ENCODE measurements at places on chromosomes 11 and 22.

DNA sequence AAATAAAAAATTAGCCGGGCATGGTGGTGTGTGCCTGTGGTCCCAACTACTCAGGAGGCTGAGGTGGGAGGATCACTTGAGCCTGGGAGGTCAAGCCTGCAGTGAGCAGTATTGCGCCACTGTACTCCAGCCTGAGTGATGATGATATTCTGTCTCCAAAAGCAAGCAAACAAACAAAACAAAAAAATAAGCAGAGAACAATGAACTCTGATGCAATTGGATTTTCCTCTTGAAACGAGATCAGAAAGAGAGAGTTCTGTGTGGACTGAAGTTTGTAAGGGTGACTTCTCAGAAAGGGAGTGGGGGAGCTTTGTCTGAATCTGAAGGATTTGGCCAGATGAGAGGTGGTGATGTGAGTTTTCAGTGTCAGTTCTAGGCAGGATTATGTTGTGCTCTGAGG is 6.0 kb upstream of the TMEM123 start:
- no peak for DNase-seq

- DNase-seq: peak; percentile 61
Observed at GRCh38 chr22:23539135-23539838, 40.8 kb downstream of the IGLL1 start.

DNA sequence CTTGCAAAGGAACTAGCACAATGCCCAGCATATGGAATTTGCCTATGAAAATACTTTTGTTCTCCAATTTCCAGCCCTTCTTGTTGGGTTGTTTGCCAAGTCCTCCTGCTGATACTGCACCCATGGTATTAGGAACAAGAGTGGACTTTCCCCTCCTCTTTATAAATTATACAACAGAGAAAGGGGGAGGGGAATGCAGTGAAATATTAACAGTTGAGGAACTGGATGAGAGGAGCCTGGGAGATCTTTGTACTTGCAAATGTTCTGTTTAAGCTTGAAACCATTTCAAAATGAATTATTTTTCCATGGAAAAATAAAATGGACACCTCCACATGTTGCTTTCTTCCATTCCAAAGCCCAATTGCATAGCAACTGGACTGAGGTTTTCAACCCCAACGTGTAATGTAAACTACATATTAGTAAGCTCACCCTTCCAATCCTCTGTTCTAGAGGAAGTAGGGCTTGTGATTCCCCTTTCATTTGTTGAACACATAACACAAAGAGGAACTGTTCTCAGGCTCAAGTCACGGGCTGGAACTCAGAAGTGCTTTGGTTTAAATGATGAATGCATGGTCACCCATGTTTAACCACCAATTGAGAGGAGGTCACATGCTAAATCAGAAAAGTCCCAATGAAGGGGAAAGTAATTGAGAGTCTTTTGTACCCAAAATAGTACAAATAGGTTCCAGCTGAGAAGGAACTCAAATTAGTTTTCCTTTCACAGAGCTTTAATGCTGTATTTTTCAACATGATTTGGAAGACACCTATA is 66.2 kb upstream of the ZC3H12C start:
- DNase-seq: no peak

DNA sequence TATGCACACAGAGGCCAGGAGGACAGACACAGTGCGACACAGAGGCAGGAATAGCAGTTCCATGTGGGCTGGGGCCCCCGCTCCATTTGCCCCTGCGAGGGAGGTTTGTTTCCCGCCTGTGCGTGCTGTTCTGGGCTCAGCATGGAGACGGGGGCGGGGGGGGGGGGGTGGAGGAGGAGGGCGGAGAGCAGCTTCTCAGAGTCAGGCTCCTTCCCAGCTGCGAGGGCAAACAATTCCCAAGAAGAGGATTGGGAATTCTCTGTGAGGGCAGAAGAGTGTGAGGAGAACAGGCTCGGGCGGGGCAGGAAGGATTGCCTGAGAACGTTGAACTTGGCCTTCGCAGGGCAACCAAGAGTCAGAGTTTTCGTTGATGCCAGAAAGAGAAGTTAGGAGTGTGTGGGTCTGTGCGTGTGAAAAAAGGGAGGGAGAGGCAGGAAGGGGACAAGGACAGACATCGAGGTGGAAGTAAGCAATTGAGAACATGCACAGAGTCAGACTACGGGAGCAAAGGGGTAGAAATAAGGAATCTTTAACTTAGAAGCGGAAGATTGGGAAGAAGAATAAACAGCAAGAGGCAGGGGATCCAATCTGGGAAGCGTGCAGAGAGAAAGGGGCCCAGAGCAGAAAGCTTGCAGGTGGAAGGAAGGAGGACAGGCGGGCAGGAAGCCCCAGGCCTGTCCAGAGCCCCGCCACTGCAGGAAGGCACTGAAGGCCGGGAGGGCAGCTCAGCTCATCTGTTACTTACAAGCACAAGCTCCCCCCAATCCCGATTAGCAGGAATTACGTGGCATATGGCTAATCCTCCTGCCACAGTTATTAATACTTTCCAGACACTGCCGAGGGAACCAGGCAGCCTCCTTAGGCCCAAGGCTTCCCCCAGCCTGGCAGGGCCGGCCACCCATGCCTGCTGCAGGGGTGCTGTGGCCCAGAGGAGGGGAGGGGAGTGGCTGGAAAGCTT is 15.6 kb upstream of the JAM3 start:
- no peak for DNase-seq

- no peak for DNase-seq
Observed at GRCh38 chr11:126136507-126136906, 73.8 kb upstream of the CDON start.

DNA sequence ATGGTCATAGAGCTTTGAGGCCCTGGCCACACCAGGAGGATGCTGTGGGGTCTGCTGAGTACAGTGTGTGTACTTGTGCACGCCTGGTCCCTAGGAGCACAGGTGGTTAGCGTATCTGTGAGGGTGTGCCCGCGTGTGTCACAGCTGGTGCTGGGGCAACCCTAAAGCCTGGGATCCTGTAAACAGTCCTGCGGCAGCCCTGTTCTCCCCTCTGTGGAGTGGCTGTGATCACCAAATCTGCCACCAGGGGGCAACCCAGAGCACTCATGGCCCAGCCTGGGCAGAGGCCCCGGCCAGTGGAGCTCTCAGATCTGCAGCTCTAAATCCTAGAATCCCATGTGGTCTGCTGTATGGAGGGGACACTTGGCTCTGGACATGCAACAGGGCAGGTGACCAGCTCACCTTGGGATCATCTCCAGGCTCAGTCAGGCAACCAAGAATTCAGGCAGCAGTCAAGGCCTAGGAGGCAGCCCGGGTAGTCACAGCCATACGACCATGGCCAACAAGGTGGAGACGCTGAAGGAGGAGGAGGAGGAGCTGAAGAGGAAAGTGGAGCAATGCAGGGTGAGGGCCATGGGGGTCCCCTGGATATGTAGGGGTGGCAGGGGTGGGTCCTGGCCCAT is 3.9 kb downstream of the SH3BP1 start:
- DNase-seq: no peak

GRCh38 chr11:24661331-24661730 is 164.5 kb downstream of the LUZP2 start:
- DNase-seq: no peak

DNA sequence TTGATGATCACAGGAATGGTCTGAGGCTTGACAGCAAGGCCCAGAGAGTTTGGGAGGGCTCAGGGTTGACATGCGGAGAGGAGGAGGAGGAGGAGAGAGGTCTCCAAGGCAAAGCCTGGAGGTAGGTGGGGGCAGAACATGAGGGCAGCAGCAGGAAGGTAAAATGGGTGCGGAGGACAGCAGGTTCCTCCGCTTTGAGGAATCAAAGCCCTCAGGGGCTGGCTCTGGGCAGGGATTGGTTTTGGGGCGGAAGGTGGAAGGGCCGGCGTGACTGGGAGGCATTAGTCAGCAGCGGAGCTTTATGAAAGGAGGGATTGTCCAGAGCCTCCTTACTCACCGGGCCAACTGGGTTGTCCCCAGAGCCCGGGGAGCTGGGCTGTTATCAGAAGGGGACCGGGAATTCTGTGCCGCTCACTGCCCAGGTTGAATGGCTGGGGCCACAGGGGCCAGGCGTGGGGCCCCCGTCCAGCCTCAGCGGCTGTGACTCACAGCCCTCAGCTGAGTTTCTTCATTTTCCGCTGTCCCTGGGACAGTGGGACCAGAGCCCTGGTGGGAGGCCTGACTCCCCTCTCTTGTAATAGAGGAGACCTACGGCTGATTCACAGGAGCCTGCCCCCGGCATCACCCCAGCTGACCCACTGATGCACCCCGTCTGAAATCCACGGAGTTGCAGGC is 36.2 kb downstream of the LIF start:
- DNase-seq: no peak

- DNase-seq: no peak
Observed at GRCh38 chr11:14232652-14233051, 126.3 kb downstream of the RRAS2 start.

DNA sequence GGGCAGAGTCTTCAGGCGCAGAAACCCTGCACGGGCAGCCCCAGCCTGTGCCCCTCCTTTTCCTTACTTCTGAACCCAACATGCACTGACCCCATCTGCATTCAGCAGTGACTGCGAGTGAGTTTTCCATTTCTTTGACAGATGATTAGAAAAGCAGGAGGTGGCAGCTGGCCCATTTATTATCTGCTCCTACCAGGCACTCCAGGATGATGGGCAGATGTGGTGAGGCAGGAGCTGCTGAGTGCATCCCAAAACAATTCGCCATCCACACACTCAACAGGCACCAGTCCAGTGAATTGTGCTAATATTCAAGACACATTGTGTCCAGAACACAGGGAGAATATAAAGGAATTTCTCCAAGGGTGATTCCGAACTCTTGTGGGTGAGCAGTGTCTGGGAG is 208.5 kb downstream of the TENM4 start:
- no peak for DNase-seq

- no peak for DNase-seq
Observed at GRCh38 chr11:72985645-72986044, 156.5 kb downstream of the FCHSD2 start.

DNA sequence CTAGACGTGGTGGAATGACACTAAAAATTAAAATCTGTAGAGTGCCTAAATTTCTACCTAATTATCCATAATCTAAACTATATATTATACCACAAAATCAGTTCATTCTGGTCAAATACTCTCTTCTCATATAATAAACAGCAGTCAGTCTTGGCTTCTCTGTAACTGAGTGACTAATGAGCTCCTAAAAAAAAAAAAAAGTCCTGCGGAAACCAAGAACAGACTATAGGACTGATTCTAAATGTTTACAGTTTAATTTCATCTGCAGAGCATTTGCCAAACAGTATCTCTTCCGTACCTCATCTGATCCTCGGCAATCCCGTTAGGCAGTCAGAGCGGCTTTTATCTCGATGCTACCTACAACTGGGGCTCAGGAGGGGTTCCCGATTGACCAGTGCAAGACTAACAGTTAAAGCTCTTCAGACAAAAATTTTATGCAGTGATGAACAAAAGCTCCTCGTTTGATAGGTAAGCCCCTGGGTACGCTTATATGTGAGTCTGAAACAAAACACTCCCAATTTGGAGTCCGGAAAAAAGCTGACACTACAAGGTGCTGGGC is 686 bp downstream of the KIF18A start:
- DNase-seq: no peak

GRCh38 chr11:129866311-129866710 is 29.1 kb downstream of the NFRKB start:
- no peak for DNase-seq

DNA sequence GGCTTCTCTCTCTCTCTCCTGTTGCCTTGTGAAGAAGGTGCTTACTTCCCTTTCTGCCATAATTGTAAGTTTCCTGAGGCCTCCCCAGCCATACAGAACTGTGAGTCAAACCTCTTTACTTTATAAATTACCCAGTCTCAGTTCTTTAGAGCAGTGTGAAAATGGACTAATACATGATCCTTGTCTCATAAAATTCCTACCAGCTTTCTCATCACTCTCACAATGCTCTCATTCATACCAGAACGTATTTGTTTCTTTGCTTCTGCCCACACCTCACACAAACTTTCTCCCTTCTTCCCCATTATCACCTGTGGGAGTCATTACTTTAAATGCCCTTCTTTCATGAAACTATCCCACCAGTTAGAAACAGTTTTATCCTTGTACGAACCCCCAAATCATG is 62.7 kb upstream of the ARHGAP42 start:
- no peak for DNase-seq

DNA sequence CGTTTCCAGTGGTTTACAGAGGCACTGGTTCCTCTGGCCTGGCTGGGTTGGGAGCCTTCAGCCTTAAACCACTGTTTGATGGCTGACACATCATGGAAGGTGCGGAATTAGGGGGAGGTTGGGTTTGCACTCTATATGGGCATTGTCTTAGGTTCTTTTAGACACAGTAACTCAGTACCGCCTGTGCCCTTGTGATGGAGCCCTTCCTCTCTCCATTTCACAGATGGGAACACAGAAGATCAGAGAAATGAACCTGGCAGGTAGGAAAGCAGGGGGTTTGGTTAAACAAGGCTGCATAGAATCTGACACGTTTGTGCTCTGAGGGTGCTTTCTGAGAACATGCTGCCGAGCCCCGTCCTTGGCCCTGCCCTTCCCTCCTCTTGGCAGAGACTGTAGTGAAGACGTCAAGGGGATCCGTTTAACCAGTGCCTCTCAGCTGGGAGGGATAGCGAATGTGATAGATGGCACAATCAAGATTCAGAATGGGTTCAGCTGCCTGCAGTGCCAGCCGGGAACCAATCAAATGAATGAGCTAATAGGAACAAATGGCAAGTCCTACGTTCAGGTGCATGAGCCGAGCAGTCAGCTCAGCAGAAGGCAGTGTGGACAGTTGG is 228.6 kb downstream of the TBC1D22A start:
- no peak for DNase-seq

GRCh38 chr11:95715777-95716241 is 73.8 kb downstream of the FAM76B start:
- DNase-seq: no peak

DNA sequence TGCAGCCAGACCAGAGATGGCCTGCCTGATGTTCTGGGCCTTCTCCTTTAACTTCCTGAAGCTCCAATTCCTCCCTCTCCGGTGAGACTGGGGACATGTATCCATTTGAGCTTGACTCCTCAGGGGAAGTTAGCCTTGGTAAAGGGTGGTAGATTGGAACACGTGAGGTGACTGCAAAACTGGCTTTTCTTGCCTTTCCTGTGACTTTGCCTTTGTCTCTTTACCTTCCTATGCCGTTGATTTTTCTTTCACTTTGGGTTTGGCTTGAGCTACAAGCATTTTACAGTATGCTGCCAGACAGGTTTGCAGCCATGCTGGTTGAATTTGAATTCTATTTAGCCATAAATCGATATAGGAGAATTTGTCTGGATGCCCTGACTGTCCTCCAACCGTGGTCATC is 16.8 kb upstream of the GLYATL1 start:
- DNase-seq: no peak

DNA sequence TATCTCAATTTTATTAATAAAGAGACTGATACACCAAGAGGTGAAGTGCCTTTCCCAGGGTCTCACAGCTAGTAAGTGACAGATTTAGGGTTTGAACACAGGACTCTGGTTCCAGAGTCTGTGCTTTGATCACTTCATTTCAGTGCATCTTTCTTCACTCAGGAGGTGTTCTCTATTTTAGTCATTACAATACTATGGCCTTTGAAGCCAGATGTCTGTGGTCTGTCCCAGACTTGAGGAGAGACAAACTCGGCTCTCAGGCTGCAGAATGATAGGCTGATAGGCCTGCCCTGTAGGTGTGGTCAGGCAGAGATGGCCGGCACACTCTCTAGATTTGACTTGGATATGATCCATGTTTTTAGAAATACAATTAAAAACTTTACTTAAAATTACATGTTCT is 478.5 kb upstream of the CCDC90B start:
- no peak for DNase-seq
